ENCODE measurements at places on chromosomes 1 and 21. TPM values are rescaled to one million over a fixed set of nuclear protein-coding genes. Genes with fewer than 3 reads are reported as not detected.

DNA sequence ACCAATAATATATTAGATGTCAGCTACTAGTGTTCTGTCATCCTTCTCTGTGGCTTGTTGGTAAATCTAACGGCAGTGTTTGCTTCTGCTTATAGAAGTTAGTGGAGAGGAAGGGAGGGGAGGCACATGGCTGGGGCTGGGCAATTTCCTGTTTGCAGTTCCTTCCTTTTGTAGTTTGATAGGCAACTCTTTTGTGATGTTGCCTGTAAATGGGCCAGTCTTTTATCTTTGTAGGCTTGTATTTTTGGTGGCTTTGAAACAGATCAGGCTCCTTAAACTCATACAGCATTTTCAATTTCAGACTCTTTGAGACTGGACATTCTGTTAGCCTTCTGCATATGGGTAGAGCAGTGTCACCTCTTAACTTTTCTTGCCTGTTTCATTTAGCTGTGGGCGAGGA, 48.1 kb downstream of the CDC14A start:
- DNase-seq: peak; percentile 65

DNA sequence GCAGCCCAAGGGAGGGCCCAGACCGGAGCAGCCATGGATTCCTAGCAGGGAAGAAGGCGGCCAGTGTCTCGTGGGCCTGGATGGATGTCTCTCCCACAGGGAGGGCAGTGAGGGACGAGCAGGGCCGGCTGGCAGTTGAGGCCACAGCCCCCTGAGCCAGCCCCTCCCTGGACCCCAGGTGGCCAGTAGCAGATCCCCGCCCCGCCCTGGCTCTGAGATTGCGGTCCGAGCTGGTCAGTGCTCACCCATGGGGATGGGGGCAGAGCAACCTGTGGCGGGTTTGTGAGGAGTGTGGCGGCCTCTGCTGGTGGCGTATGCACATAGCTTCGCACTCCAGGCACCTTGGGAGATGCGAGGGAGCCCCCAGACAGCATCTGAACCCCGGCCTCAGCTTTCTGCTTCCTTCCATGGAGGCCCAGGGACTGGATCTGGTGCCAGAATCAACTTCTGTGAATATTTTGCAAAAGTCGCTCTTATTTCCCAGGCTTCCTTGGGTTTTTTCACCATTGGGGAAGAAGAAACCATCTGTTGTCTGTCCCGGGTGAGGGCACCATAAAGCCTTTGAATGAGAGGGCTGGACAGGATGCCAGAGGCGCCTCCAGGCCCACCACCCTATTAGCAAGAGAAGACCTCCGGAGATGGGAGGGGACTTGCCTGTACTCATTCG, 8.4 kb upstream of the KCNN3 start:
- peak; percentile 84 for DNase-seq

DNA sequence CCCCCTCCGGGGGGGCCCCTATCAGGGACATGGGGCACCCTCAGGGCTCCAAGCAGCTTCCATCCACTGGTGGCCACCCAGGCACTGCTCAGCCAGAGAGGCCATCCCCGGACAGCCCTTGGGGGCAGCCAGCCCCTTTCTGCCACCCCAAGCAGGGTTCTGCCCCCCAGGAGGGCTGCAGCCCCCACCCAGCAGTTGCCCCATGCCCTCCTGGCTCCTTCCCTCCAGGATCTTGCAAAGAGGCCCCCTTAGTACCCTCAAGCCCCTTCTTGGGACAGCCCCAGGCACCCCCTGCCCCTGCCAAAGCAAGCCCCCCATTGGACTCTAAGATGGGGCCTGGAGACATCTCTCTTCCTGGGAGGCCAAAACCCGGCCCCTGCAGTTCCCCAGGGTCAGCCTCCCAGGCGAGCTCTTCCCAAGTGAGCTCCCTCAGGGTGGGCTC, 34.9 kb downstream of the TRIM11 start:
- DNase-seq: no peak

- DNase-seq: peak; percentile 73
These were observed 29.6 kb downstream of the NHLH2 start for GRCh38 chr1:115811140-115811828.

- peak; percentile 79 for DNase-seq
These were observed 61.1 kb downstream of the SDC3 start for GRCh38 chr1:30847358-30847972.

DNA sequence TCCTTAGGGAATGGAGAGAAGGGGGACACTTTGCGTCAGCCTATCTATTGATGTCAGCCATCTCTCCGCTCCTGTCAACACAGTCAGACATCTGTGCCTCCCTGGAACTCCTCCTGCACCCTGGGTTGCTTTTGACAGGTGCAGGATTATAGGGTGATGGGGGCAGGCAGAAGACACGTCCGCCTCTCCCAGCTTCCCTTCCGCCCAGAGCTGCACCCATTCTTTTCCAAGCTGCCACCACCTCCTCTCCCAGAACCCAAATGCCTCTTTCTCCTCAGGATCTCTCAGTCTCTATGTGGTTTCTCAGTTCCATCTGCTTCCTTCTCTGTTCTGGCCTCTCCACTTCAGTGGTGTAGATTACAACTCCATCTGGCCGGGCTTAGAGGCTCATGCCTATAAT, 17.1 kb upstream of the KIF1B start:
- no peak for DNase-seq

DNA sequence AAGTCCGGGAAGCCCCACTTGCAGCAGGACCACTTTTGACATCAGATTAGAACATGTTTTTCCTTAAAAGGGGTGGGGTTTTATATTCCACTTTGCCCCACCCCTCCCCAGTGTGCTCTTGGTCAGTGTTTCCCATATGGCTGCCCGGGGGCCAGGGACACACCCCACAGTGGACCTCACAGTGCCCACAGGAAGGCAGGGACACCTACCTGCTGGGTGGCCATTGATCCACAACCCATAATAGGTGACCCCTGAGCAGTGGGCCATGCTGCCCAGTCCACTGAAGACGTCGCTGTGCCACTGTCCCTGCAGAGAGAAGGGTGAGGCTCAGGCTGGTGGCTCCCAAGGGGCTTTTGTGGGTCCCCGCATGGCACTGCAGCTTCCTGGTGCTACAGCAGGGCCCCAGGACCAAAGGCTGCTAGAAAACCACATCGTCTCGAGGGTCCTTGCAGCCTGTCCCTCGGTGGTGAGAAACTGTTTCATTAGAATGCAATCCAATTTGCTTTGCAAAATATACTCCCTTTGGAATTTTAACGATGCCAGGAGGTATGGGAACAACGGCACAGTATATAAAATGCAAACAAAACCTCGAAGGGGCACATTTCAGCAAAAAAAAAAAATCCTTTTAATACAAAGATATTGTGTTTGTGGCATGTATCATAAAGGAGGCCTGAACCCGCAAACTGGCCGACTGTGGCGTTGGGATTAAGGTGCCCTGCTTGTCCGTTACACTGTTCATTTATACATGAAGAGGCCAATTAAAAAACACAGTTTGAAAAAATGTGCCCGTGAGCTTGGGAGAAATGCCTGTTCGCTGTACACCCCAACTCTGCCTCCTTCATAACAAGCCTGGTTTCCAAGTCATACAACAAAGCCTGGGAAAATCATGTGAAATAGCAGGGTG, 16.9 kb downstream of the MORN1 start:
- DNase-seq: no peak

The DDAH1 gene
- total RNA-seq: 86.3 TPM

DNA sequence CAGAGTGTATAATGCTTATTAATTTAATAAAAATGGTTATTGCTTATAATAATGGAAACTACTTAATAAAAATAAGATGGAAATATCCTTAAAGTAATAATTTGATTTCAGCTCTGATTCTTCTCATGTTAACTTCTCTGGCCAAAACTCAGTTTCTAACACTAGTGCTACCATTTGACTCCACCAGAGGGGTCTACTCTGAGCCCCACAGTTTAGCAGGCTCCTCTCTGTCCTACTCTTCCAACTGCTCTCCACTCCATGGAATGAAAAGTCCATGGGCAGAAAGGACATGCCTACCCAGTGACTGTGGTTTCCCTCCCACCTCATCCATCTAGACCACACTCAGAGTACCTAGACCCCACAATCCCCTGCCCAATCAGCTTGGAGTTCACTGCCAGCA, 489.1 kb upstream of the CAMK1G start:
- DNase-seq: no peak

DNA sequence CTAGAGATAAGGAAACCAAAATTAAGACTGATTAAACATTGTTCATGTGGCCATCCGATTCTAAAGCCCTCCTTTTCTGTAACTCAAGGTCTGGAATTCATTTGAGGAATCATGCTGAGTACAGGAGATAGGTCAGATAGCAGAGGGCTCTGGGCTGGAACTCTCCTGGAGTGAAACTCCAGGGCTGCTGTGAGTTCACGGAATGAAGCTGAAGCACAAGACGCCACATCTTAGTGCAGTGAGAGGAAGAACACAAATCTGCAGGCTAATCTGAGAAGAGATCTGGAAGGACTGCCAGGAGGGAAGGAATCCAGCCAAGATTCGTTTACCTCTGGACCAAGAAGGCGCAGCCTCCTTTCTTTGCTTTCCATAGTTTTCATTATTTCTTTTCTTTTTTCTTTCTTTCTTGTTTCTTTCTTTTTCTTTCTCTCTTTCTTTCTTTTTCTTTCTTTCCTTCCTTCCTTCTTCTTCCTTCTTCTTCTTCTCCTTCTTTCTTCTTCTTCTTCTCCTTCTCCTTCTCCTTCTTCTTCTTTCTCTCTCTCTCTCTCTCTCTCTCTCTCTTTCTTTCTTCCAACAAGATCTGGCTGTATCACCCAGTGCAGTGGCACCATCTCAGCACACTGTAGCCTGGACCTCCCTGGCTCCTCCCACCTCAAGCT, 74.8 kb upstream of the ATP1B1 start:
- DNase-seq: no peak

The PEAR1 gene
- 4.6 TPM for total RNA-seq
